H4 (cell line): ENCODE measurements at places on chromosomes 5 and 9. TPM values are rescaled to one million over a fixed set of nuclear protein-coding genes. Genes with fewer than 3 reads are reported as not detected.

Gene MSX2
- total RNA-seq: 71.1 and 73.6 TPM in 2 replicates

Gene PCDHGA12
- 0.14 and 0.76 TPM in 2 replicates for total RNA-seq

GRCh38 chr9:68781928-68782327 is 76.9 kb downstream of the PIP5K1B start:
- no peak for DNase-seq

- DNase-seq: no peak
Measured at GRCh38 chr5:141574122-141574510, 44.7 kb downstream of the DIAPH1 start.

- DNase-seq: no peak
Measured at GRCh38 chr5:74116266-74116665, 490.3 kb downstream of the ARHGEF28 start.

DNA sequence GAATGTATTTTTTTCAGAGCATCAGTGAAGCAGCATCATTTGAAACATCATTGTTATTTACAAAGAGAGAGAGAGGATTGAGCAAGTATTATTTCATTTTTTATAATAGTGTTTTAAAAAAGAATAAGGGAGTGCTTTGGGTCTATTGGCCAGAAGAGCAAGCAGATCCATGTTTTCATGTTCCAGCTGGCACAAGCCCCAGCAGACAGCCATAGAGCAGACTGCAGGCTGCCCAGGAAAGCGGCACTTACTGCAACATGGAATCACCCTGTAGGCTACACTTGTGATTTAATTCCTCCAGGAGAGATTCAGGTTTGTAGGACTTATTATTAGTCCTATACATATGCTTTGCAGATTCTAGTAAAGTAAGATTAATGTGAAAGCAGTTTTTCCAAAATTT is 407.0 kb upstream of the GRAMD2B start:
- no peak for DNase-seq
